ENCODE measurements at places on chromosomes 6 and 20. TPM values are rescaled to one million over a fixed set of nuclear protein-coding genes. Genes with fewer than 3 reads are reported as not detected.
A peak's percentile ranks its signal among the peaks of the same experiment; 100 is the strongest.

TTK gene
- total RNA-seq: 4.4 TPM

- no peaks in the 10 kb centered on the region for H3K27me3 ChIP-seq
- no peak for DNase-seq
- no peak overlapping the region for H3K4me3 ChIP-seq
Observed at GRCh38 chr6:80531681-80532619, 425.5 kb downstream of the BCKDHB start.

DNA sequence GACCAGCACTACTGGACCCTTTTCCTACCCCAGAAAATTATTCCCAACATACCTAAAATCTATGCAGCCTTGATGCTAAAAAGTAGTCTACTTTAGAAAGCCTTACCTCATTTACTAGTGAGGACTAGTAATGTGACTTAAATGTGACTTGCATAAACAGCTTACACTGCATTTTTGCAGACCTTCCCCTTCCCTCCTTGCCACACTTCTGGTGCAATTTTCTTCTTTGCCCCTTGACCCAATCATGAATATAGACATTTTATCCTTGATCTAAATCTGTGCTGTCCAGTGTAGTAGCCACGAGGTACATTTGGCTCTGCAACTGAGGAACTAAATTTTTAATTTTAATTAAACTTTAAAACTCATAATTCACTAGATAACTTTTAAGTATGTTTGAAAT lies 7.0 kb upstream of the ZKSCAN8 start:
- DNase-seq: no peak
- H3K4me1 ChIP-seq: peaks cover 20% of the 10 kb centered on the region
- no peaks in the 10 kb centered on the region for H3K27me3 ChIP-seq

GRCh38 chr6:38572186-38572813 lies 67.4 kb downstream of the BTBD9 start:
- DNase-seq: no peak
- no peaks in the 10 kb centered on the region for H3K36me3 ChIP-seq
- no peak overlapping the region for H3K4me3 ChIP-seq
- H3K27ac ChIP-seq: no peak overlapping the region
- no peaks in the 10 kb centered on the region for H3K4me1 ChIP-seq
- H3K27me3 ChIP-seq: no peaks in the 10 kb centered on the region

DNA sequence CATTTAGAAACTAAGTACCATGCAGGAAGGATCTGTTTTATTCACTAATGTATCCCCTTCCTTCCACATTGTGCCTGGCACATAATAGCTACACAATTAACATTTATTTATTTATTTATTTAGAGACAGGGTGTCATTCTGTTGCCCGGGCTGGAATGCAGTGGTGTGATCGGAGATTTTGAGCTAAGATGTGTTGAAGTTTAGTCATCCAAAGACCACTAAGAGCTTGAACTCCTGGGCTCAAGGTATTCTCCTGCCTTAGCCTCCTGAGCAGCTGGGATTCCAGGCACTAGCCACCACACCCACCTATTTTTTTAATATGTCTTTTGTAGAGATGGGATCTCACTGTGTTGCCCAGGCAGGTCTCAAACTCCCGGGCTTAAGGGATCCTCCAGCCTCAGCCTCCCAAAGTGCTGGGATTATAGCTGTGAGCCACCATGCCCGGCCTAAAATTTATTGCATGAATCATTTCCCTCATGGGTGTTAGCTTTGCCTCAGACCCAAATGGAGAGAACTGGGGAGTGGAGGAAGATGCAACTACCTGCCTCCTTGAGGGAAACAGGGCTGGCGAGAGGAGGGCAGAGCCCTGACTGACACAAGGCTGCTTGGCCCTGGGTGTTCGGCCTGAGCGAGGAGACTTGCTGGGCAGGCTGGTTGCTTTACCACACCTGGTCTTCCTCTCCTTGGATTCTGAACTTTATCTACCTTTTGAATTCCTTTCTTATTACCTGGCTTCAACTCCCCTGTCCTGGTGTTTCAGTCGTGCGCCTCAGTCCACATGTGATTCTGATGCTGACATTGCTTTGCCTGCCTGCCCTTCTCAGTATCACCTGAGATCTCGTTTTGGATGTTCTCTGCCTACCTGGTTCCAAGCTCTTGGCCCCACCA lies 1.7 kb upstream of the DYNLT1 start:
- H3K4me3 ChIP-seq: no peak overlapping the region
- no peak overlapping the region for H3K27ac ChIP-seq
- H3K4me1 ChIP-seq: peaks cover 41% of the 10 kb centered on the region
- H3K36me3 ChIP-seq: no peaks in the 10 kb centered on the region
- no peaks in the 10 kb centered on the region for H3K27me3 ChIP-seq
- peak; percentile 79 for DNase-seq

Data from osteoblast (primary cell).